ENCODE measurements at places on chromosomes 7 and 10.

DNA sequence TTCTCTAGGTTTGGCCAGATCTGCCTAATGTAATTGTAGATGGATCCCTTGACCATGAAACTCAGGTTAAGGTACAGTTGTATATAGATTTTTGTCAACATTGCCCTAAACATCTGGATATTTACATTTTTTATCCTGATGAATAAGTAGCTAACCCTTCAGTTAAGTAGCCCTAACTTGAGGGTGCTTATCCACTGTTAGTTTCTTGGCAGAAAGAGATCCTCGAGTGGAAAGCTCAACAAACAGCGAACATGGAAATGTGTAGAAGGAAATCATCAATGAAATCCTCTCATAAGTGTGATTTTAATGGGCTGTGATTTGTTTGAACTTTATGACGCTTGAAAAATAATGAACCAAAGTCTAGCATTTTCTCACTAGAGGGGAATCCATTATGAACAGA lies 72.8 kb downstream of the PRSS58 start:
- DNase-seq: no peak

GRCh38 chr10:107806026-107806425 lies 641.5 kb upstream of the SORCS1 start:
- DNase-seq: no peak

- DNase-seq: no peak
These were observed 882 bp downstream of the DLX6 start for GRCh38 chr7:97006055-97006815.

DNA sequence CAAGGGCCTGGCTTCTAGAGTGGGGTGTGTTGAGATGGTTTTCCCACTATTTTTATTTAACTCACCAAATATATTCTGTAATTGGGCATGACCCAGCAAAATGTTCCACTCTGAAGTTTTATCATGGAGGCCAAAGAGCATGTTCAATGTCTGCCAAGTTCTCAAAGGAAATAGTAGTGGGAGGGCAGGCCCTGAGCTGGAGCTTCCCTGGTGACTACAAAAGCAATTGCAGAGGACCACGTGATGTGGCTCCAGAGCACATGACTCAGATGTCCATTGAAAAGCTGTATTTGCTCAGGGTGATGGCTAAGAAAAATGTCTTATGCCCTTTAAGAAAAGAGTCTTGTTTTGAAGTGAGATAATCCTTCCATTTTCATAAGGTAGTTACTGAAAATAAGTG lies 1024.8 kb downstream of the LRMDA start:
- no peak for DNase-seq

DNA sequence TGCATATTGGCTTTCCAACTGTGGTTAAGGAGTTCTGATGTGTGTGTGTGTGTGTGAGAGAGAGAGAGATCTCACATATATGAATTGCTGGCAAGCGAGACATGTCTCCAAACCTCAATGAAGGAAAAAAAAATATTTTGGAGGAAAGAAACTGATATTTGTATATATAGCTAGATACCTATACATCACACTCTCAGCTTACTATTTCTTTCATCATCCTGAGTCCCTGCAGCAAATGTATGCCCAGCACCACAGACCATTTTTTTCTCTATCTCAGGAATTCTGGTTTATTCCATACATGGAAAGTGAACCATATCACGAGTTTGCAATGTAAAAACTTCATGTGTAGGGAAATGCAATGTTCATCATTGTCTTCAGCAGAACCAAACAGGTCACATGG lies 68.9 kb downstream of the MTERF1 start:
- no peak for DNase-seq

- DNase-seq: no peak
These were observed 70.4 kb upstream of the HECTD2 start for GRCh38 chr10:91339729-91340128.

- DNase-seq: no peak
These were observed 3.3 kb downstream of the SKAP2 start for GRCh38 chr7:26861050-26861449.

DNA sequence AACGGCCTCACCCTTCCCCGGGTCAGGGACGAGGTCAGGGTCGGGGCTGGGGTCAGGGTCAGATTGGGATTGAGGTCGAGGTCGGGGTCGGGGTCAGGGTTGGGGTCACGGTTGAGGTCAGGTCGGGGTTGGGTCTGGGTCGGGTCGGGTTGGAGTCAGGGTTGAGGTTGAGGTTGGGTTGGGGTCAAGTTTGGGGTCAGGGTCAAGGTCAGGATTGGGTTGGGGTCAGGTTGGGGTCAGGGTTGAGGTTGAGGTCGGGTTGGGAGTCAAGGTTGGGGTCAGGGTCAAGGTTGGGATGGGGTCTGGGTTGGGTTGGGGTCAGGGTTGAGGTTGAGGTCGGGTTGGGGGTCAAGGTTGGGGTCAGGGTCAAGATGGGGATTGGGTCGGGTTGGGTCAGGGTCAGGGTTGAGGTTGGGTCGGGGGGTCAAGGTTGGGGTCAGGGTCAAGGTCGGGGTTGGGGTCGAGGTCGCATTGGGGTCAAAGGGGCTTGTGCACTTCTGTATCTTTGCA lies 131.4 kb downstream of the VIPR2 start:
- no peak for DNase-seq

- DNase-seq: no peak
These were observed 1.3 kb upstream of the DMBT1 start for GRCh38 chr10:122559228-122559627.

GRCh38 chr7:135322571-135323340 lies 89.1 kb downstream of the STRA8 start:
- no peak for DNase-seq

All from NCI-H446 (cell line).